ENCODE measurements at places on chromosomes 13 and 19.
A peak's percentile ranks its signal among the peaks of the same experiment; 100 is the strongest.

DNA sequence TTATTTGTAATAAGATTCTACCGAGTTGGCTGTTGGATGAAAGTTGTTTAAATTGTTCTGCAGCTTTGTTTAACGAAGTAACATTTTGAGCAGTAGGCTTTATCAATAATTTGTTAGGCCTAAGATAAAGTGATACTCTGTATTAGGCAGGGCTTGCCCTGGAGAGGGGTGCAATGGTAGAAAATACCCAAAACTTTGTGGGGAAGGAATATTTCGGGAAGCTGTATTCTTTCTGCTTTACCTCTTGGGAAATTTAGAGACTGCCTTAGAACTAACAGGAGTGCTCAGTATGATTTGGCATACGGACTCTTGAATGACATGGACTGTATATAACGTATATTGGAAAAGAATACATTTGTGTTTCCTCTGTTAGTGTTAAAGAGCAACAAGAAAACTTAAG, 2.5 kb downstream of the PDS5B start:
- DNase-seq: no peak
- peaks cover 24% of the 10 kb centered on the region for H3K36me3 ChIP-seq
- peak overlapping the region; percentile 56 for H3K27ac ChIP-seq
- H3K4me1 ChIP-seq: peaks cover 17% of the 10 kb centered on the region

DNA sequence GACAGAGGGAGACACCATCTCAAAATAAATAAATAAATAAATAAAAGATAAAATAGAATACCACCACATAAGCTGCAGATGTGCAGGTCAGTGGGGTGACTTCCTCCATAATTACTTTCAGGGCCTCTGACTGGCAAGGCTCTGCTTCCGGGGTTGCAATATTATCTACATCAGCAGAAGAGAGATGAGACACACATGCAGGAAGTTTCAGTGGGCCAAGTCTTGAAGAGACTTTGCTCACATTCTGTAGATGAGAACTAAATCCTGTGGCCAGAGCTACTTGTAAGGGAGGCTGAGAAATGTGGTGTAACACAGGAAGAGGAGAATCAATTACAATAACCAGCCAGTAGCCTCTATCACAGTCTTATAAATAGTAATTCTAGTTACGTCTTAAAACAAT, 89.9 kb upstream of the MAB21L1 start:
- H3K36me3 ChIP-seq: no peaks in the 10 kb centered on the region
- no peak overlapping the region for H3K27ac ChIP-seq
- DNase-seq: no peak
- H3K4me1 ChIP-seq: no peaks in the 10 kb centered on the region
- H3K27me3 ChIP-seq: no peaks in the 10 kb centered on the region

DNA sequence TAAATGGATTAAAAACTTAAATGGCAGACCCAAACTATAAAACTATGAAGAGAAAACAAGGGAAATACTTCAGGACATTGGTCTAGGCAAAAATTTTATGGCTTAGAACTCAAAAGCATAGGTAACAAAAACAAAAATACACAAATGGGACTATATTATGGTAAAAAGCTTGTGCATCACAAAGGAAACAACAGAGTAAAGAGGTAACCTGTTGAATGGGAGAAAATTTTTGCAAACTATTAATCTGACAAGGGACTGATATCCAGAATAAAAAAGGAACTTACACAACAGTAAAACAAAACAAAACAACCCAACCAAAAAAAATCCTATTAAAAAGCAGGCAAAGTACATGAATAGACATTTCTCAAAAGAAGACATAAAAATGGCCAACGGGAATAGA, 9.3 kb upstream of the ZNF546 start:
- H3K27me3 ChIP-seq: no peaks in the 10 kb centered on the region
- H3K4me1 ChIP-seq: no peaks in the 10 kb centered on the region
- peaks cover 52% of the 10 kb centered on the region for H3K36me3 ChIP-seq
- peak overlapping the region; percentile 40 for H3K27ac ChIP-seq

GRCh38 chr19:7292950-7293761, 1.1 kb downstream of the INSR start:
- peak overlapping the region; percentile 50 for H3K4me3 ChIP-seq
- H3K27ac ChIP-seq: no peak overlapping the region
- H3K4me1 ChIP-seq: no peaks in the 10 kb centered on the region
- H3K36me3 ChIP-seq: peaks cover 16% of the 10 kb centered on the region

GRCh38 chr13:51305271-51305967, 34.1 kb upstream of the SERPINE3 start:
- H3K27ac ChIP-seq: no peak overlapping the region
- H3K27me3 ChIP-seq: no peaks in the 10 kb centered on the region
- H3K4me1 ChIP-seq: no peaks in the 10 kb centered on the region
- H3K4me3 ChIP-seq: no peak overlapping the region
- no peaks in the 10 kb centered on the region for H3K36me3 ChIP-seq

- no peak for DNase-seq
- H3K4me3 ChIP-seq: no peak overlapping the region
- no peaks in the 10 kb centered on the region for H3K36me3 ChIP-seq
Observed at GRCh38 chr13:108963276-108963810, 333.9 kb downstream of the MYO16 start.

DNA sequence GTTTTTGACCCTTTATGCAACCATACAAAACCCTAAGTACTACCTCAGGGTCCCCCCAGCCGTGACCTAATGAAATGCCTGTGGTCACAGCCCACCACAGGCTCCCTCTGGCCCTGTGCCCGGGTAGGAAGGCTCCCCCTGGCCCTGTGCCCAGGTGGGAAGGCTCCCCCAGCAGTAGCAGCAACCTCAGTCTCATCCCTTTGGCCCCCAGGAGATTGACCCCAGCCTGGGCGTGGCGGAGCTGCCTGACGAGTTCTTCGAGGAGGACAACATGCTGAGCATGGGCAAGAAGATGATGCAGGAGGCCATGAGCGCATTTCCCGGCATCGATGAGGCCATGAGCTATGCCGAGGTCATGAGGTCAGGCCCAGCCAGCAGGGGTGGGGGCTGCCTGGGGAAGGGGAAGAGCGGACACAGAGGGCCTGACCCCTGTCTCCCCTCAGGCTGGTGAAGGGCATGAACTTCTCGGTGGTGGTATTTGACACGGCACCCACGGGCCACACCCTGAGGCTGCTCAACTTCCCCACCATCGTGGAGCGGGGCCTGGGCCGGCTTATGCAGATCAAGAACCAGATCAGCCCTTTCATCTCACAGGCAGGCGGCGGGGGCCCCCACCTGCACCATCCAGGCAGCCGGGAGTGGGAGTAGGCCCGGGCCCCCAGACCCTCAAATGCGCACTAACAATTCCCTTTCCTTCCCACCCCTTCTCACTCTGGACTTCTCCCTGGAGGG, 6.3 kb upstream of the BEST2 start:
- no peak for DNase-seq
- H3K36me3 ChIP-seq: peaks cover 44% of the 10 kb centered on the region
- no peak overlapping the region for H3K4me3 ChIP-seq
- peaks cover 13% of the 10 kb centered on the region for H3K27me3 ChIP-seq

DNA sequence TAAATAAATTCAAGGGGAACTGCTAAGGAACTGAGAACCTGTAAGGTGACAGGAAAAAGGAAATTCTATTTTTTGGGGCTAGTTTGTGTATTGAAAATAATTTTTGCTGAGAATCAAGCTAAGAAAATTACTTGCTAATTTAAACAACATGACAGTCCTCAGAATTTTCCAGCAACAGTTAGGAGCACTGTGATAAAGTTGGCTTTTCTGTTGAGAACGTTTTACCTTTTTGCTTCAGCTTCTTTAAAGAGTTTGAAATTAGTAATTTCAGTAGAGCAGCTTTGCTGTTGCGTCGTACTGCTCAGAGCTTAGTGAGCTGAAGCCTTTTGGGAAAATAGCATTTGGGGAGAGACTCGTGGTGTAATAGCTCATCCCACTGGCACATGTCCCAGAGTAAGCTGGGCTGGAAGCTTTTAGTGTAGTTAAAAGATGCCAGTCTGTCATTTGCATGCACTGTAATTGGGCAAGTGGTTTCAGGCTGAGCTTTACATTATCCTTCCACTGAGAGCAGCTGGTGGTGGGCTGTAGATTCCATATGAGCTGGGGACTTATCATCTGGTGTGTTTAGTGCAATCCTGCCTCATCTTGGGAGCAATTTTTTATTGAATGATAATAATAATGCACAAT, 69.8 kb downstream of the LRCH1 start:
- no peaks in the 10 kb centered on the region for H3K36me3 ChIP-seq
- DNase-seq: no peak

- H3K4me3 ChIP-seq: no peak overlapping the region
- H3K36me3 ChIP-seq: no peaks in the 10 kb centered on the region
- H3K27me3 ChIP-seq: no peaks in the 10 kb centered on the region
- DNase-seq: no peak
Observed at GRCh38 chr13:46698014-46698413, 98.9 kb downstream of the ESD start.

GRCh38 chr19:41248895-41249294, 15.3 kb upstream of the HNRNPUL1 start:
- DNase-seq: no peak
- no peaks in the 10 kb centered on the region for H3K27me3 ChIP-seq
- no peak overlapping the region for H3K27ac ChIP-seq

- no peak for DNase-seq
- H3K4me1 ChIP-seq: no peaks in the 10 kb centered on the region
- H3K4me3 ChIP-seq: no peak overlapping the region
- no peak overlapping the region for H3K27ac ChIP-seq
- H3K36me3 ChIP-seq: no peaks in the 10 kb centered on the region
- H3K27me3 ChIP-seq: peaks cover 25% of the 10 kb centered on the region
Observed at GRCh38 chr19:30233375-30233774, 138.8 kb upstream of the ZNF536 start.

- no peaks in the 10 kb centered on the region for H3K27me3 ChIP-seq
- H3K4me1 ChIP-seq: peaks cover 8% of the 10 kb centered on the region
- H3K36me3 ChIP-seq: no peaks in the 10 kb centered on the region
- no peak overlapping the region for H3K27ac ChIP-seq
Observed at GRCh38 chr13:110126391-110126961, 180.5 kb downstream of the COL4A1 start.

GRCh38 chr19:17294051-17294891, 9.0 kb downstream of the ABHD8 start:
- no peak overlapping the region for H3K27ac ChIP-seq
- peaks cover 11% of the 10 kb centered on the region for H3K36me3 ChIP-seq
- peak; percentile 50 for DNase-seq
- no peak overlapping the region for H3K4me3 ChIP-seq

DNA sequence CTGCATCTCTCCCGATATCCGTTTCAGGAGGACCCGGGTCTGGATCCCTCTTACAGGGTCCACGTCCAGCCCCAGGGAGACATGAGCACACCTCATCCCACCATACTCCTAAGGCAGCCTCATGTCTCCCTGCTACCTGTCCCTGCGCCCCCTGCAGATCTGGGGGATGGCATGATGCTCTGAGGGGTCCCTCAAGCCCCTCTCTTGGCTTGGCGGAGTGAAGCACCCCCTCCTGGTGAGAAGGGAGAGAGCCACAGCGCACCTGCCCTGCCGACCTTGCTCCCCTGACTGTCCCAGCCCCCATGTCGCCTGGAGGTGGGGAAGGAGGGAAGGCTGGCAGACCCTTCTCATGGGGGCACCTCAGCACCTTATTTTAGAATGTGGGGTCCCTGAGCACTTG, 21.5 kb upstream of the ARHGEF7 start:
- H3K36me3 ChIP-seq: no peaks in the 10 kb centered on the region
- H3K4me3 ChIP-seq: no peak overlapping the region
- peaks cover 54% of the 10 kb centered on the region for H3K27me3 ChIP-seq
- no peaks in the 10 kb centered on the region for H3K4me1 ChIP-seq
- no peak for DNase-seq

GRCh38 chr19:40625406-40626120, 24.4 kb downstream of the LTBP4 start:
- H3K27ac ChIP-seq: no peak overlapping the region
- no peak for DNase-seq
- no peaks in the 10 kb centered on the region for H3K27me3 ChIP-seq

DNA sequence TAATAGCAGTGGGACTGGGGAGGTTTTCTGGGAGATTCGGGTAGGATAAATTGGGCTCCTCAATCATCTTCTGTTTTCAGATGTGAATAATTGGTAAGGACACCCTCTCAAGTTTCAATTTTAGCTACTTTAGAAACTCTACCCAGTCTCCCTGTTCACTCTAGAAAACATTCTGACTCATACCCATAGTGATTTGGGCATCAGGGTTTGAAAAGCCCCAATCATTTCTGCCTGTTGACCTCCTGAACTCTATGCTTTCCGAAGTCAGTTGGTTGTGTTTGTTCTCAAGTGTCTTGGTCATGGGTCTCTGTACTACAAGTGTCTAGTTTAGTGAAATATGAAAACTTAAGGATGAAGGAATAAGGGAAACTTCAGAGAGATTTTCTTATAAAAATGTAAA, 911.3 kb upstream of the GPC6 start:
- no peak overlapping the region for H3K4me3 ChIP-seq
- H3K4me1 ChIP-seq: no peaks in the 10 kb centered on the region
- no peaks in the 10 kb centered on the region for H3K27me3 ChIP-seq
- no peak overlapping the region for H3K27ac ChIP-seq

All from Calu3 (cell line).